RWPE2 (cell line): ENCODE measurements at places on chromosomes 12 and 14.

DNA sequence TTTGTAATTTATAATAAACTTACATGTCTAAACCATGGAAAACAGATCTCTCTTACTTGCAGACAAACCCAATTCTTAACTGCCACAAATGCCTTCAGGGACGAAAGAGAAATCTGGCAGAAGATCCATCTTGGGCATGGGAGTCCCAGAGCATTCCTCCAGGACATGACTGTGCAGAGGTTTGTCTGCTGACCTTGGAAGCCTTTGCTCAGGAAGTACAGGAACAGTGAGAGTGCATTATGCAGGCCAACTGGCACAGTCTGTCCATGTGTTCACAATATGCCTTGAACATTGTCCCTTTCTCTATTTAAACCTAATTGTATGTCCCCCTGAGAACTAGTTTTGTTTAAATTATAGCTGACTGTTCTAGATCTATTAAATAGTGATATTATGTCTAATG is 467.1 kb downstream of the ATP23 start:
- DNase-seq: no peak
- H3K4me3 ChIP-seq: no peak overlapping the region
- no peaks in the 10 kb centered on the region for H3K36me3 ChIP-seq
- no peaks in the 10 kb centered on the region for H3K27me3 ChIP-seq
- H3K27ac ChIP-seq: no peak overlapping the region

- H3K36me3 ChIP-seq: no peaks in the 10 kb centered on the region
- H3K4me3 ChIP-seq: no peak overlapping the region
- H3K4me1 ChIP-seq: peaks cover 3% of the 10 kb centered on the region
These were observed 59.6 kb downstream of the ZFP36L1 start for GRCh38 chr14:68733086-68733914.

DNA sequence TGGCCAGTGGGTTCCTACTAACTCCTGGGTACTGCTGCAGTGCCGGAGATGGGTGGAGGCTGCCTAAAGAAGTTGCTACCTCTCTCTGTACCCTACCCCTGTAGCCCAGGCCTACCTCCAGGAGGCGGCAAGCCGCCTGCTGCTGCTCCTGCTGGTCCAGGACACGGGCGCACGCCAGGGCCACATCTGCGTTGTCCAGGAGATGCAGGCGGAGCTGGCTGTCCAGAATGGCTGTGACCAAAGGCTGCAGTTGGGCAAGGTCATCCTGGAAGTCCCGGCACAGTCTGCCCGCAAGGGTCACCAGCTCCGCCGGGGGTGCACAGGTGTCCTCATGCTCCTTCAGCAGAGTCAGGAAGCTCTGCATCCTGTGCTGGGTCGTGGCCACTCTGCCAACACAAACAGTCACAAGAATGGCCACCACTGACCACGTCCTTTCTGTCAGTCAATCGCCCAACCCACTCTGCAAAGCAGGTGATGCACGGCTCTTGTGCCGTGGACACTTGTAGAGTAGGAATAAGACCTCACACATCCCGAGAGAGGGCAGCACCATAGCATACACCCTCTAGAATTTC is 1.6 kb downstream of the ANHX start:
- H3K4me1 ChIP-seq: no peaks in the 10 kb centered on the region
- no peak overlapping the region for H3K27ac ChIP-seq
- H3K27me3 ChIP-seq: no peaks in the 10 kb centered on the region
- no peak overlapping the region for H3K4me3 ChIP-seq
- DNase-seq: no peak
- no peaks in the 10 kb centered on the region for H3K36me3 ChIP-seq

- H3K27me3 ChIP-seq: no peaks in the 10 kb centered on the region
- H3K4me3 ChIP-seq: no peak overlapping the region
- H3K36me3 ChIP-seq: peaks cover 48% of the 10 kb centered on the region
- H3K4me1 ChIP-seq: peaks cover 3% of the 10 kb centered on the region
- DNase-seq: no peak
- no peak overlapping the region for H3K27ac ChIP-seq
These were observed 2.7 kb downstream of the JDP2 start for GRCh38 chr14:75430526-75430925.

- peaks cover 5% of the 10 kb centered on the region for H3K4me1 ChIP-seq
- H3K36me3 ChIP-seq: no peaks in the 10 kb centered on the region
- H3K27me3 ChIP-seq: no peaks in the 10 kb centered on the region
- H3K27ac ChIP-seq: no peak overlapping the region
- peak; percentile 34 for DNase-seq
These were observed 58.4 kb downstream of the FAM222A start for GRCh38 chr12:109771746-109772621.
